ENCODE measurements at places on chromosomes 2 and 18. TPM values are rescaled to one million over a fixed set of nuclear protein-coding genes. Genes with fewer than 3 reads are reported as not detected.

- no peaks in the 10 kb centered on the region for H3K36me3 ChIP-seq
- no peak overlapping the region for H3K4me3 ChIP-seq
- no peak overlapping the region for H3K27ac ChIP-seq
- peaks cover 29% of the 10 kb centered on the region for H3K27me3 ChIP-seq
- no peaks in the 10 kb centered on the region for H3K4me1 ChIP-seq
Observed at GRCh38 chr2:127205218-127206125, 14.6 kb downstream of the CYP27C1 start.

PKDCC gene
- 1.0 TPM for total RNA-seq

DNA sequence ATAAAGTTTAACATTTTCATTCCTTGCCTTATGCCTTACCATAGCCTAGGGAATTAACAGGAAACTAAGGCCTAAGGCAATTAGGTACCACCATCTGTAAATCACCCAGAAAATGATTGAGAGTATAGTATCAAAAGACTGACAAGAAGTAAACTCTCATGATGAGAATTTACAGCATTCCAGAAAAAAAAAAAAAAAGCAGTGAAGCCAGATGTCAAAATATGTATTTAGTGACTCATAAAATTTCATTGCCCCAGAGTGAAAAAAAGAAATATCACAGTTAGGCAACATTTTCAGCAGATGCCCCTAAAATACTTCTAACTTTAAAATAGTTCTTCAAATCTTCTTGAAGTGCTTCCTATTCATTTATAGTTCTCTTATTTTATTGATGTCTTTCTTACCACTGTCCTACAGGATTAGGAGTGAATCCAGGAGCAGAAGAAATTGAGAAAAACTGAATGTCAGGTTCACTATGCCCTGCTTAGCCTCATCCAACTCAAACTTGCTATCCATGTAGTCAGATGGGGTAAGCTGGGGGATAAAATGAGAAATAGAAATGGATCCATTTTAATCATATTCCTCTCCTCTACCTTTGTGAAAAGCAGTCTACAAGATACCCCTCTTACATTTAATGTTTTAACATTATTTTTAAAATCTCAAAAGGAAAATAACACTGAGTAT, 57.3 kb upstream of the TANK start:
- H3K4me1 ChIP-seq: no peaks in the 10 kb centered on the region
- H3K4me3 ChIP-seq: no peak overlapping the region
- no peak overlapping the region for H3K27ac ChIP-seq
- no peaks in the 10 kb centered on the region for H3K36me3 ChIP-seq
- H3K27me3 ChIP-seq: no peaks in the 10 kb centered on the region

DNA sequence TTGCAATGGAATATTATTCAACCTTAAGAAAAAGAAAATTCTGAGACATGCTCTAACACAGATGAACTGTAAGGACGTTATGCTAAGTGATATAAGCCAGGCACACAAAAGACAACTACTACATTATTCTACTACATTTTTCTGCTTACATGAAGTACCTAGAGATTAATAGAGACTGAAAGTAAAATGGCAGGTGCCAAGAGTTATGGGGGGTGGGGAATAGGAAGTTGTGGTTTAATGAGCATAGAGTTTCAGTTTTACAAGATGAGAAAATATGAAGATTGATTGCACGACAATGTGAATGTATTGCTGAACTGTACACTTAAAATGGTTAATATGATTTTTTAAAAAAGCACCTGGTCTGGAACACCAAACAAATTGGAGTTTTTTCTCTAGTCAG, 1231.6 kb upstream of the DDX18 start:
- no peaks in the 10 kb centered on the region for H3K4me1 ChIP-seq
- no peak overlapping the region for H3K27ac ChIP-seq
- no peaks in the 10 kb centered on the region for H3K36me3 ChIP-seq

ADAM23 gene
- 5.7 TPM for total RNA-seq

TTN gene
- 15.7 TPM for total RNA-seq

GRCh38 chr18:9627642-9628041, 13.3 kb upstream of the PPP4R1 start:
- DNase-seq: no peak
- H3K4me1 ChIP-seq: no peaks in the 10 kb centered on the region
- H3K36me3 ChIP-seq: no peaks in the 10 kb centered on the region
- no peak overlapping the region for H3K27ac ChIP-seq

ATP6V1B1 gene
- not detected for total RNA-seq

DNA sequence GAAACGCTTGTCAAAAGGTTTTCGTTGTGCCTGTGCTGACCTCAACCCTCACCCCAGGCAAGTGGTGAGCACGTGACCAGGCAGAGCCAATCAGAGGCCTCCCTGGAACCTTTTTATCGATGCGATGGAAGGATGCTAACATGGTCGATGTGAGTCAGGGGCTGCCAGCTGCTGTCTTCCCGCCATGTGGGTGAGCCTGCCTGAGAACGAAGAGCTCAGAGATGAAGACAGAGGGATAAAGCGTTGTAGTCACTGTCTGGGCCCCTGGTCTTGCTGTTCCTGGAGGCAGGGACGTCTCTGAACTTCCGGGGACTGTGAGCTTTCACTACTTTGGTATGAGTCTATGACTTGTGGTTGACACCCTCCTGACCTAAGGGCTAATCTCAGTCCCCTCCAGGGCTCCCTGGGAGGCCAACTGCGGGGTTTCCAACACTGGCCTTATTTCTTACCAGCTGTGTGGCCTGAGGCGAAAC, 18.6 kb downstream of the DNMT3A start:
- peaks cover 12% of the 10 kb centered on the region for H3K36me3 ChIP-seq
- H3K27me3 ChIP-seq: no peaks in the 10 kb centered on the region

DNA sequence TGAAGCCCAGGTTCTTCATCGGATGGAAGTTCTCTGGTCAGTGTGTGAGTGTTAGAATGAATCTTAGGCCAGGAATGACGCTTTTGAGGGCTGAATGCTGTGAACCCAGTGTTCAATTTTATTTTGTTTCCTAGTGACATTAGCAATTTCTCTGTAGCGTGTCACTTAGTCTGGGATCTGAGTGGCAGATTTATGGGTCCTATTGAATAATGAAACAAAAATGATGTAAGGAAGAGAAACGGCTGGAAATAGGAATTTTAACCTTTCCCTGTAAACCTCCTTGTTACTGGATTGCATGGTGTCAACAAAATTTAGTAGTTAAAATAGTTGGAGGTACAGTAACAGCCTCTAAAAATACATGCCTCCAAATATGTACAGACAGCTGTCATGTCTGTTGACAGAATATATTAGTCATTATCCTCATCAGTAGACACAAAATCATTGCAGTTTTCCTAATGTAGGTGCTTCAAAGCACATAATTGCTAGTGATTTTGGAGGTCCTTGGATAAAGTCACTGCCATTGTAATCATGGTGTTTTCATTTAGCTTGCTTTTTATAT, 223.8 kb upstream of the SPRED2 start:
- H3K4me1 ChIP-seq: no peaks in the 10 kb centered on the region
- peaks cover 6% of the 10 kb centered on the region for H3K27me3 ChIP-seq
- H3K4me3 ChIP-seq: no peak overlapping the region
- no peak overlapping the region for H3K27ac ChIP-seq
- no peak for DNase-seq
- no peaks in the 10 kb centered on the region for H3K36me3 ChIP-seq

GRCh38 chr2:79630060-79630459, 117.2 kb downstream of the CTNNA2 start:
- no peak for DNase-seq
- no peaks in the 10 kb centered on the region for H3K4me1 ChIP-seq
- no peaks in the 10 kb centered on the region for H3K36me3 ChIP-seq
- H3K27ac ChIP-seq: no peak overlapping the region
- no peaks in the 10 kb centered on the region for H3K27me3 ChIP-seq

- H3K27ac ChIP-seq: no peak overlapping the region
- no peaks in the 10 kb centered on the region for H3K27me3 ChIP-seq
- DNase-seq: no peak
- no peak overlapping the region for H3K4me3 ChIP-seq
Observed at GRCh38 chr18:55446996-55447671, 140.9 kb downstream of the TCF4 start.

- DNase-seq: no peak
- H3K27me3 ChIP-seq: no peaks in the 10 kb centered on the region
- peaks cover 30% of the 10 kb centered on the region for H3K4me1 ChIP-seq
Observed at GRCh38 chr2:224971214-224971613, 71.1 kb downstream of the DOCK10 start.

- DNase-seq: no peak
- no peaks in the 10 kb centered on the region for H3K36me3 ChIP-seq
- H3K27ac ChIP-seq: no peak overlapping the region
- no peaks in the 10 kb centered on the region for H3K27me3 ChIP-seq
- H3K4me3 ChIP-seq: no peak overlapping the region
- H3K4me1 ChIP-seq: no peaks in the 10 kb centered on the region
Observed at GRCh38 chr2:33312355-33312754, 164.1 kb upstream of the RASGRP3 start.

DNA sequence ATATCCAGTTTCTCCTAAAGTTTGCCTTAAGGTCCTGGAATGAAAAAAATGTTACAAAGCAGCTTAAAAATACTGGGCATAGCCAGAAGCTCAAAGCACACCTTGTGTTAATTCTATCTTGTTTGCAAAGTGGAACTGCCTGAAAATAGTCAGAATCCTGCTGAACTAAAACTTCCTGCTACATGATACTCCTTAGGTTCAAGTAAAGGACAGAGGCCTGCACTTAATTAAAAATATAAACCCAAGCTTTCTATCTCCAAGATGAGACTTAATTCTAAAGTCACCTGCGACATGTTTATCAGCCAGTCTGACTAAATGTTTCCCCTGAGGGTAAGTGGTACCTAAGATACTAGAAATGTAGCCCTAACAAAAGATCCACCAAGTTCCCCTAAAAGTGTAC, 103.4 kb downstream of the CHST9 start:
- no peak overlapping the region for H3K27ac ChIP-seq
- no peaks in the 10 kb centered on the region for H3K4me1 ChIP-seq
- no peak for DNase-seq
- no peaks in the 10 kb centered on the region for H3K27me3 ChIP-seq
- no peak overlapping the region for H3K4me3 ChIP-seq
- no peaks in the 10 kb centered on the region for H3K36me3 ChIP-seq

- H3K27me3 ChIP-seq: no peaks in the 10 kb centered on the region
- H3K27ac ChIP-seq: no peak overlapping the region
- no peaks in the 10 kb centered on the region for H3K36me3 ChIP-seq
- no peak for DNase-seq
- no peaks in the 10 kb centered on the region for H3K4me1 ChIP-seq
Observed at GRCh38 chr2:22600156-22600555, 784.8 kb upstream of the KLHL29 start.

- no peak for DNase-seq
- H3K36me3 ChIP-seq: no peaks in the 10 kb centered on the region
- no peak overlapping the region for H3K27ac ChIP-seq
- H3K4me1 ChIP-seq: no peaks in the 10 kb centered on the region
- peaks cover 9% of the 10 kb centered on the region for H3K27me3 ChIP-seq
- H3K4me3 ChIP-seq: no peak overlapping the region
Observed at GRCh38 chr18:9659499-9660375, 45.4 kb upstream of the PPP4R1 start.

DNA sequence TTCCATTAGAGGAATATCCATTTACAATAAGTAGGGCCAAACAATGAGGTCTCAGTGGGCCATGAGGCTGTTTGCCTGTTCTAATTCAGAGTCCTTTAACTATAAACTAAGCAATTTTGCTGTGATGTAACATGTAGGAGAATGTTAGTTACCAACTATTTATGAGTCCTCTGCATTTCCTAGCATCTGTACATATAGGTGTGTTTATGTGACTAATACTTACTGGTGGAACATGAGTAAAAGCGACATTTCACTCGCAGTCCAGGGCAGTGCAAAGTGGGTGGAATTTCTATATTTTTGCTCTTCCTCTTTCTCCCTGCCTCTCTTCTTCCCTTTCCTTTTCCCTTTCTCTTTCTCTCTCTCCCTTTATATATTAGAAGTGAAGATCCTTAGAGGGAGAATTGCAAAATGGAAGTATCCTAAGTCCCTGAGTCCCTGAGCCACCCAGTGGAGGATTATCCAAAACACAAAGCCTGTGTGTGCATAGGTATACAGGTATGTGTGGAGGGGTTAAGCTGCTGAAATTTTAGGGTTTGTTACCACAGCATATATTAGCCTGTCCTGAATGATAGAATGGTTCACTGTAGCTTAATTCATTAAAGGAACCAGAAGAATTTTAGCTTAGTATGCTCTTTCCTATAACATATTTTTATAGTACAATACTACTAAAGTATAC, 487.0 kb upstream of the FANCL start:
- no peak for DNase-seq
- H3K36me3 ChIP-seq: no peaks in the 10 kb centered on the region
- H3K27me3 ChIP-seq: no peaks in the 10 kb centered on the region
- no peaks in the 10 kb centered on the region for H3K4me1 ChIP-seq
- no peak overlapping the region for H3K27ac ChIP-seq

GRCh38 chr2:70959851-70960832, 18.3 kb upstream of the ANKRD53 start:
- H3K4me1 ChIP-seq: peaks cover 2% of the 10 kb centered on the region
- H3K36me3 ChIP-seq: no peaks in the 10 kb centered on the region
- H3K27me3 ChIP-seq: peaks cover 5% of the 10 kb centered on the region
- H3K27ac ChIP-seq: no peak overlapping the region
- H3K4me3 ChIP-seq: no peak overlapping the region
- no peak for DNase-seq

DNA sequence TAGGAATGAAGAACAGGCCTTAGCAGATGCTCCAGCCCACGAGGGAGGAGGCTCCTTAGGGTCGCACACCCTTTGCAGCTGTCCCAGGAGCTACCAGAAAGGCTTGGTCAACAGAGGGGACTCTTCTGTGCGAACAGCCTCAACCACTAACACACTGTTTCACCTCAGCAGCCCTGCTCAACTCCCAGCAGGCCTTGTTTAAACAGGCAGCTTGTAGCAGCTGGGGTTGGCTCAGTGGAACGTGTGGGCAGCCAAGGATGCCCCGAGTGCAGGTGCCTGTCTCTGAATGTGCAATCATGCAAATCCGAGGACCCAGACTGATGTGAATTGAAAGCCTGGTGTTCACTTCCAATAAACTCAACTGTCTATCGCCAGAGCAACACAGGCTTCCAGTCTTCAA, 88.7 kb upstream of the CXCR4 start:
- no peak overlapping the region for H3K27ac ChIP-seq
- peaks cover 12% of the 10 kb centered on the region for H3K4me1 ChIP-seq
- H3K4me3 ChIP-seq: no peak overlapping the region
- H3K36me3 ChIP-seq: no peaks in the 10 kb centered on the region
- DNase-seq: peak; percentile 31
- H3K27me3 ChIP-seq: no peaks in the 10 kb centered on the region

DNA sequence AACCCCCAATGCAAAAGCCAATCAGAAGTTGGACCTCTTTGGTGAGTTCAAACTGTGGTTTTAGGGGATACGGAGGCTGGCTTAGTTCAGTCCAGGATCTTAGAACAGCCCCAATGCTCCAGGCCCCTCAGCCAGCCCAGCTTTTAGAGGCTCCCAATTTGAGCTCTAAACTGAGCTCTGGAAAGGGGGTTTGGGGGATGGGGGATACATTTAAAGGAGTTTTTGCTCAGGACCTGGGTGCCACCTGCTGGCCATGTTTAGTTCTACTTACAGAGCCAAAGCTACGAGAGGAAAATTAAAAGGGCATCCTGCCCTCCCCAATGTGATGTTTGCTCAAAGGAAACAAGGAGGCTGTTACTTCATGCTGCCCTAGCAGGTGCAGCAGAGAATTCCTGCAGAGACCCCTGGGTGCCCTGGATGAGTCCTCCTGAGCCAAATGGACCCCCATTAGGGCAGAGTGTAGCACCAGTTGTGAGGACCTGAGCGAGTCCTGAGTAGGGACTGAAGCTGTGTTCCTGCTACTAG, 15.9 kb upstream of the TMEM214 start:
- H3K27ac ChIP-seq: no peak overlapping the region
- H3K4me3 ChIP-seq: no peak overlapping the region
- H3K36me3 ChIP-seq: no peaks in the 10 kb centered on the region
- peak; percentile 31 for DNase-seq
- no peaks in the 10 kb centered on the region for H3K4me1 ChIP-seq
